RKO (cell line): ENCODE measurements at places on chromosomes 12 and 14.
A peak's percentile ranks its signal among the peaks of the same experiment; 100 is the strongest.

DNA sequence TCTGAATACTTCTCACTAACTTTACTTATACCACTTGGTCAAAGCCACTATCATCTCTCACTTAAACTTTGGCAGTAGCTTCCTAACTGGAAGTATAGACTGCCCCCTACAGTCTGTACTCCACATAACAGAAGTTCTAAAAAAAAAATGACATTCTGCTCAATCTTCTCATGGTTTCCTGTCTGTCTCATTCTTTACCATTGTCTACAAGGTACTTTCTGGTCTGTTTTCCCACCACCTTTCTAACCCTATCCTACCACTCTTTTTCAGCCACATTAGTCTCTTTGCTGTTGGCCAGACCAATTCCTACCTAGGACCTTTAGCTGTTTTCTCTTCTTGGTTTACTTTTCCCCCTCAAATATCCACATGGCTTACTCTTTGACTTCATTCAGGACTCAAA is 14.7 kb downstream of the CPSF6 start:
- peak; percentile 65 for DNase-seq

- peak; percentile 14 for DNase-seq
Measured at GRCh38 chr12:92739113-92739512, 36.3 kb downstream of the PLEKHG7 start.

DNA sequence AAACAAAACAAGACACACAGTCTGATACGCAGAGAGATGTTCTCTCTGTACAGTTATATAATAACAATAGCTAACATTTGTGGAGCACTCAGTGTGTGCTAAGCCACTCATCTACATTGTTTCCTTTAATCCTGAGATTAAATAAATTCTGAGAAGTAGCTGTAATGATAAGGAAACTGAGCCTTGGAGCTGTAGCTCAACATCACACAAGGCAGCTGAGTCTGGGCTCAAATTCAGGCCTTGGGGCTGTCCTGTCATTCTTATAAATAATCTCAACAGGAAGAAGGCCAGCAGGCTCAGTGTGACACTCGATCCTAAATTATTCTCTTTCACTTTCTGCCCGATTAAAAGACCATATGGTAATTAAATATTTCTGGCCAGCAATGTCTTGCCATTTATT is 24.5 kb downstream of the CDKN1B start:
- no peak for DNase-seq

- DNase-seq, result no peak
Measured at GRCh38 chr14:84234281-84234680, 1295.7 kb upstream of the FLRT2 start.

GRCh38 chr14:36852981-36853691 is 191.5 kb downstream of the PAX9 start:
- DNase-seq, result no peak

DNA sequence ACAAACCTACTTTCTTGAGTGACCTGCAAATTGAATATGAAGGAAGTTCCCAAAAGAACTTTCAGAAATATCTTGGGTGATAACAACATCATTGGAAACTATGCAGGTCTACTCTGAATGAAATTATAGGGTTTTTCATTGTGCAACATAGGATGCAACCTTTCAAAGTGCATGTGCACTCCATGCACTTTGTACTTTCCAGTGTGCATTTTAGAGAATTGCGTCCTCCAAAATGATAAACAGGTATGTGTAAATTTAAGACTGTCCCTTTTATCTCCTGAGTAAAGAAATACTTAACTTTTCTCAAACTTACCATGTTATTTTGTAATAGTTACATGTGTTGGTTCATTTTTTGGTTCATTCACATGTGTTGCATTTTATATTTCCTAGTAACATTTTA is 13.2 kb downstream of the SRSF5 start:
- DNase-seq, result no peak

DNA sequence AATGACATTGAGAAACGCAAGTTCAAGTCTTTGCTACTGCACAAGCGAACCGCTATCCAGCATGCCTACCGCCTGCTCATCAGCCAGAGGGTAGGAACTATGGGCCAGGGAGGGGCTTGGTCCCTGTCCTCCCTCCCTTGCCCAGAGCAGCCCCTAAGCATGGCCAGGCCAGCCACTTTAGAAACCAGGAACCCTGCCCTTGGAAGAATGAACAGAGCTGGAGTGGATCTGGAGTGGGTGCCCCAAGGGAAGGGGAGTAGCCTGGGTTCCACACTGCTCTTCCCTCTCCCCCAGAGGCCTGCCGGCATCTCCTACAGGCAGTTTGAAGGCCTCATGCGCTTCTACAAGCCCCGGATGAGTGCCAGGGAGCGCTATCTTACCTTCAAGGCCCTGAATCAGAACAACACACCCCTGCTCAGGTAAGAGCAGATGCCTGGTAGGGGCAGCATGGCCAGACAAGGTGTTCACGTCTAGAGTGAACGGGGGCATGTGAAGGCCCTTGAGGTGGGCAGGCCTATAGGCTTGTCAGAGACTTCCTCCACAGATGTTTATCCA is 55.8 kb downstream of the TPCN1 start:
- no peak for DNase-seq

GRCh38 chr12:48198672-48198971 is 4.5 kb downstream of the OR10AD1 start:
- DNase-seq, result no peak

DNA sequence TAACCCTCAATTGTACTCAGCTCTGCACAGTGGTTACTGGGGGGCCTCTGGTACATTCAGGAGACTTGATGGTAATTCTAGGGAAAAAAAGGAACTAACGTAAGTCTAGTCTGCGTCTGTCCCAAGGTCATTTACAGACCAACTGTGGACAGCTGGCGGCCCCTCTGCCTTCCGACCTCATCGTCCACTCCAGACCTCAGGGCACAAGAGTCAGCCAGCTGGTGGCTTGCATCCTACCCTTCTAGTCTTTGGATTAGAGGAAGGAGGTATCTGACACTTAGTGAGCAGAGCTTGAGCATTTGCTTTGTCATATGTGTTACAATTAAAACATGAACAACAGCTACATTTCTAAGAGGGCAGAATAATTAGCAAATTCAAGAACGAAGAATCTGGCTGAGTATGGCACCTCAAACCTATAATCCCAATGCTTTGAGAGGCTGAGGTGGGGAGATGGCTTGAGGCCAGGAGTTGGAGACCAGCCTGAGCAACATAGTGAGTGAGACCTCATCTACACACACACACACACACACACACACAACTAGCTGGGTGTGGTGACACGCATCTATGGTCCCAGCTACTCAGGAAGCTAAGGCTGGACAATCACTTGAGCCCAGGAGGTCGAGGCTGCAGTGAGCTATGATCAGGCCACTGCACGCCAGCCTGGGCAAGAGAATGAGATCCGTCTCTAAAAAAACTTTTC is 36.5 kb downstream of the SSH1 start:
- no peak for DNase-seq

DNA sequence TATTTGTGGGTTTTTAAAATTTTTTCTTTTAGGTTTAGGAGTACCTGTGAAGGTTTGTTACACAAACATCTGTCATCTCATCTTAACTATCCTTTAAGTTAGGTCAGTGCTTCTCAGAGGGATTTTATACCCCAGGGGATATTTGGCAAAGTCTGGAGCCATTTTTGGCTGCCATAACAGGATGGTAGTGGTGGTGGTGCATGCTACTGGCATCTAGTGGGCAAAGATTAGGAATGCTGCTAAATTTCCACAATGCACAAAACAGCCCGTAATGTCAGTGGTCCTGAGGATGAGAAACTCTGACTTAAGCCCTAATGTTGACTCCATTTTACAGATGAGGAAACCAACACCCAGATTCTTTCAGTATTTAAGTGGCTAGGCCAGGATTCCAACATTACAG is 85.2 kb upstream of the MYF6 start:
- peak; percentile 50 for DNase-seq

GRCh38 chr12:77678621-77679020 is 152.1 kb upstream of the NAV3 start:
- no peak for DNase-seq
